Spleen (tissue), 13 donors: ENCODE measurements at places on chromosomes 13 and 19. TPM values are rescaled to one million over a fixed set of nuclear protein-coding genes. Genes with fewer than 3 reads are reported as not detected.

Gene KIR2DL3
- polyA plus RNA-seq = 0.10 TPM

Gene FCAR
- 1.1 TPM for polyA plus RNA-seq

Gene RGS9BP
- 0.03 TPM for polyA plus RNA-seq

Gene CCL25
- 0.51 TPM for polyA plus RNA-seq

Gene PRR20B
- polyA plus RNA-seq = not detected

Gene MBD3L1
- polyA plus RNA-seq = not detected

Gene CASP14
- polyA plus RNA-seq = not detected

Gene ZNF208
- polyA plus RNA-seq = 1.0 TPM

Gene CGB5
- polyA plus RNA-seq = not detected

Gene TEX101
- not detected for polyA plus RNA-seq

Gene NRTN
- not detected for polyA plus RNA-seq

Gene SIGLEC9
- polyA plus RNA-seq = 4.6 TPM

Gene EPSTI1
- polyA plus RNA-seq = 14.6 TPM

Gene CERS1
- polyA plus RNA-seq = 0.45 TPM

Gene MAMSTR
- 10.7 TPM for polyA plus RNA-seq

Gene HIF3A
- 82.7 TPM for polyA plus RNA-seq

Gene DZIP1
- polyA plus RNA-seq = 2.9 TPM

Gene ZNF441
- polyA plus RNA-seq = 8.1 TPM

Gene MUC16
- polyA plus RNA-seq = 0.03 TPM

Gene ARL11
- 4.7 TPM for polyA plus RNA-seq

Gene TSKS
- 1.0 TPM for polyA plus RNA-seq

Gene MYH14
- 0.45 TPM for polyA plus RNA-seq

Gene ALKBH6
- polyA plus RNA-seq = 26.6 TPM

Gene PGLYRP1
- polyA plus RNA-seq = 2.5 TPM

Gene FXYD3
- 0.70 TPM for polyA plus RNA-seq

Gene COL4A1
- polyA plus RNA-seq = 37.9 TPM

Gene OR7D4
- not detected for polyA plus RNA-seq
